ENCODE measurements at places on chromosomes 11 and 22. TPM values are rescaled to one million over a fixed set of nuclear protein-coding genes. Genes with fewer than 3 reads are reported as not detected.

PRR33 gene
- total RNA-seq, result not detected

NLRP6 gene
- not detected for total RNA-seq

- H3K27ac ChIP-seq, result no peak overlapping the region
- no peaks in the 10 kb centered on the region for H3K4me1 ChIP-seq
- H3K27me3 ChIP-seq, result no peaks in the 10 kb centered on the region
- DNase-seq, result no peak
- H3K4me3 ChIP-seq, result no peak overlapping the region
These were observed 132.5 kb upstream of the KIRREL3 start for GRCh38 chr11:127133061-127133460.

DNA sequence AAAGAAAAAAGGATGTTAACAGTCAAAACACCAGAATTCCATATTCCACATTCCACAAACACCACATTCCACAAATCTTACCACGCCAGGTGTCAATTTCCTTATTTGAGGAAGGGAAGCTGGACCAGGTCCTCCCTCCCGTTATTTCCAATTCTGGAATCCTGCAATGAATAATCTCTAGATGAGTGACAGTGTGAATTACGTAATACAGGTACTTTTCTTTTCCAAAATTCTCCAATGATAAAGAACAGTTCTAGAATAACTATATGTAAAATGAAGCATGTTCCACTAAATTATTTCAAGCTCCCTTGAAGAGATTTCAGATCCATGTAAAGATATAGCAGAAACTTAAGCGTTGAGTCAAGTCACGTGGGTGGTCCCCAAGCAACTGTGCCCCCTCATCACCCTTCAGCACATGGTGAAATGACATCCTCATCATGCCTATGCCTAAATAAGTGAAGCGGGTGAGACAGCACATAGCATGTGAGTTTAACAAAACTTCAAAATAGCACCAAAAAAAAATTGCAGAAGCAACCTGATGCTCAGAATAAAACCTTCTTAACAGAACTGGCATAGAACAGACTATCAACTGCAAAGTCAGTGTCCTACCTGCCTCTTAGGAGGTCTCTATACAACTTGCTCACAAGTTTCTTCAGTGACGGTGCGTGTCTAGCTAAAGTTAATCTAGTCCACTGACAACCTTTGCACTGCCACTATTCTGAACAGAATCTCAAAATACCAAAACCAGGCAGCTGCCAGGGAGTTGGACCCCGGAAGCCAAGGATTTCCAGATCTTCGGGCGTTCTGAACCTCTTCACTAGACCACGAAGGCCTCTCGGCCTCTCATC is 876 bp downstream of the NFRKB start:
- DNase-seq, result no peak
- peaks cover 19% of the 10 kb centered on the region for H3K4me1 ChIP-seq
- peak overlapping the region; percentile 100 for H3K4me3 ChIP-seq
- H3K27ac ChIP-seq, result no peak overlapping the region
- no peaks in the 10 kb centered on the region for H3K36me3 ChIP-seq
- no peaks in the 10 kb centered on the region for H3K27me3 ChIP-seq

DNA sequence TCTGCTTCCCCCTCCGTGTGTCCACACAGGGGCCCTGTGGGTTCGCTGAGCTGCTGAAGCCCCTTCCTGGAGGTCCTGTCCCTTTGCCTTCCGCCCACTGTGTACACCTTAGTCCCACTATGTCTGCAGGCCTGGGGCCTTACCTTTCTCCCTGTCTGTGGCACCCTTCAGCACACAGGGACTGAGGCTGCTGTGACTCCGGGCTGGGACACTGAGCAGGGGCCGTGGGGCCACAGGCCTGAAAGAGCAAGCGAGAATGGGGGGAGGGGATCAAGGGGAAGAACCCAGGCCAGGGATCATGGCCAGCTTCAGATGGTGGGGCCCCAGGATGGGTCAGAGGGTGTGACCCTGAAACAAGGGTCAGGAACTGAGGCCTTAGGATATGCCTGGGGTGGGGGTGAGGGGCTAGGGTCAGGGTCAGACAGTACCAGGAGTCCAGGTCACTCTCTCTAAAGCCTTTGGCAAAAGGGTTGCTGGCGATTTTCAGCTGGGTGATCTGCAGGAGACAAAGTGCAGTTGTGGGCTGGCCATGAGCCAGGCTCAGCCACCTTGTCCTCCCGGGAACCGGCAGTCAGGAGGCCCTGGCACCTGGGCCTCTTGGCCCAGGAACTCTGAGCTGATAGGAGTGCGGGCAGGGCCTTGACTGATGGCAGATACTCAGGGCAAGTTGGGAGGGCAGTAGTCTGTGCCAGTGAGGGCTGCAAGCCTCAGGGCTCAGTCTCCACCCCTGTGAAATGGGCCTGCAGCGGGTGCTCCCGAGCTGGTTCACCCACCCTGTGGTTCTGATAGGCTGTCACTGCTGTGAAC is 2.6 kb upstream of the NUDT8 start:
- H3K4me1 ChIP-seq, result peaks cover 8% of the 10 kb centered on the region
- no peaks in the 10 kb centered on the region for H3K27me3 ChIP-seq
- no peak for DNase-seq
- H3K27ac ChIP-seq, result no peak overlapping the region
- no peaks in the 10 kb centered on the region for H3K36me3 ChIP-seq

- no peak for DNase-seq
- no peaks in the 10 kb centered on the region for H3K36me3 ChIP-seq
- H3K4me1 ChIP-seq, result peaks cover 23% of the 10 kb centered on the region
- no peak overlapping the region for H3K27ac ChIP-seq
These were observed 1.5 kb upstream of the MIF start for GRCh38 chr22:23892706-23893105.

- no peaks in the 10 kb centered on the region for H3K4me1 ChIP-seq
- DNase-seq, result no peak
- H3K4me3 ChIP-seq, result no peak overlapping the region
These were observed 71.4 kb downstream of the KIAA1671 start for GRCh38 chr22:25023879-25024278.

DNA sequence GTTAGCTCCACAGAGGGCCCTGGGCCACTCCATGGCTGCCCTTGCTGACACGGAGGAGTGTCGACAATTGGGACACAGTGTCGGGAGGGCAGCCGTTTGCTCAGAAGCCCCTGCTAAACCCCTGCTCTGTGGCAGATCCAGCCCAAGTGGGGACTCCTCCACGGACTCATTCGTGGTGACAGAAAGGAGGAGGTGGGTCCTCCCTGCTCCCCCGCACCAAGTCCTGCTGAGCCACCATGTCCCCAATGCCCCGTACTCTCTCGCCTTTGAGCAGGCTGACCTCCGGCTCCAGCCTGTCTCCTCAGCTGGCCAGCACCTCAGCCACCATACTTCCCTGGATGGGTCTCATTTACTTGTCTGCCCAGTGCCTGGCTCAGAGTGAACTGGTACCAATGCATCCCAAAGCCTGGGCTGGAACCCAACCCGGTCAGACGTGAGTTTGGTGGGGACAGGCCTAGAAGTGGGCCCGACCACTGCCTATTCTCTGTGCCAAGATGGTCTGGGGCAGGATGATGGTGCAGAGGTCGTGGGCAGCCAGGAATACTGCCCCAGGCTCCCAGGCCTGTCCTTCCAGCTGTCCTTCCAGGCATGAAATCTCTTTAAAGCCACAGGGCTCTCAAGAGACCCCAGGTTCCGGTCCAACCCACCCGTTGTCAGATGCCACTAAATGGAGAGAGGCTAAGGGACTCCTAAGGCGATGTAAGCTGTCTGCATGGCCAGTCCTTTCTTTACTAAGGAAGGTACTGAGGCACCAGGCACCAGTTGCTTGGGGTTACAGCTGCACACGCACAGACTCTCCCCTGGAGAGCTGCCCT is 4.3 kb downstream of the CBX6 start:
- peaks cover 14% of the 10 kb centered on the region for H3K4me1 ChIP-seq
- no peak overlapping the region for H3K27ac ChIP-seq
- no peak for DNase-seq
- H3K27me3 ChIP-seq, result no peaks in the 10 kb centered on the region
- H3K4me3 ChIP-seq, result no peak overlapping the region

DNA sequence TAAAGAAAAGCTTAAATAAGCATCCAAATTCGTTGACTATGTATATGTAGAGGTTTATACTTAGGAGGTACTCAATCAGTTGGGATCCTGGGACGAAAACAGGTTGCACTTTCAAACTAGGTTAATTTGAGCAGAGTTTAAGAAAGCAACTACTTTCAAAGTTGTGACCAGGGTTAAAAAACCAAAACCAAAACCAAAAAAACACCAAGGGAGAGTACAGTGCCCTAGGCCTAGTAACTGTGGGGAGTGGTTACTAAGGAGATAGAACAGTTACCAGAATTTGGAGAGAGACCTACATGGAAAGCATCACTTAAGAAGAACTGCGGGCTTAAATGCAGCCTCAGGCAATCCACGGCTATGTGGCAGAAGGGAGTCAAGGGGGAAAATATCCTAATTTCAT is 148.3 kb downstream of the JRKL start:
- H3K27me3 ChIP-seq, result no peaks in the 10 kb centered on the region
- H3K4me3 ChIP-seq, result no peak overlapping the region
- H3K27ac ChIP-seq, result no peak overlapping the region
- DNase-seq, result no peak

BUD13 gene
- total RNA-seq, result 33.8 TPM

- DNase-seq, result no peak
- H3K4me3 ChIP-seq, result no peak overlapping the region
- peaks cover 8% of the 10 kb centered on the region for H3K4me1 ChIP-seq
- H3K27ac ChIP-seq, result no peak overlapping the region
These were observed 79.9 kb upstream of the RAB1B start for GRCh38 chr11:66188580-66188979.

PATE4 gene
- total RNA-seq, result not detected

DNA sequence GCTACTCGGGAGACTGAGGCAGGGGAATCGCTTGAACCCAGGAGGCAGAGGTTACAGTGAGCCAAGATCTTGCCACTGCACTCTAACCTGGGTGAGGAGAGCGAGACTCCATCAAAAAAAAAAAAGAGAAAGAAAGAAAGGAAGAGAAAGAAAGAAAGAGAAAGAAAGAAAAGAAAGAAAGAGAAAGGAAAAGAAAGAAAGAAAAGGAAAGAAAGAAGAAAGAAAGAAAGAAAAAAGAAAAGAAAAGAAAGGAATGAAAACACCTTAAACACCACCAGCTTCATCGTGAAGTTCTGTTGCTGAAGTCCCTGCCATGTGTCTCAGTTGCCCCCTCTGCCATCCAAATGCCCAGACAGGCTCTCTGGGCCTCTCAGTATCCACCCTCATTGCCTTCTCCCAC is 9.9 kb upstream of the CXCR5 start:
- no peaks in the 10 kb centered on the region for H3K27me3 ChIP-seq
- DNase-seq, result no peak
- no peak overlapping the region for H3K4me3 ChIP-seq
- H3K36me3 ChIP-seq, result no peaks in the 10 kb centered on the region
- H3K4me1 ChIP-seq, result peaks cover 15% of the 10 kb centered on the region

DNA sequence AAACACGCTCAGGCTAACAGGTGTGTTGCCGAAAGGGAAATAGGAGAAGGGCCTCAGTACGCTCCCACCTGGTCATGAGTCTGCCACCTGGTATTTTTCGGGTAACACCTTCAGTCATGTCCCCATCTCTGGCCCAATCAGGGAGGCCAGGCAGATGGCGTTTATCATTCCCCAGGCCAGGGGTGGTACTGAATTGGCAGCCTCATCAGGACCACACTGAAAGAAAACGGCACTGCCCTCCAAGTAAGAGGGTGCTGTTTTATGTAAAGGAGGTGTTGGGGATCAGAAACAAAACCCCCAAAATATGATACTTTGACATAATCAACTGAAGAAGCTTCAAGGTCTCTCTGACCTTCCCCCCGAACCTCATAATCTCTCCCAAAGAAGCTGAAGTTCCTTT is 58.9 kb downstream of the RCN1 start:
- DNase-seq, result no peak
- no peaks in the 10 kb centered on the region for H3K36me3 ChIP-seq
- H3K27ac ChIP-seq, result no peak overlapping the region

GRCh38 chr11:97856666-97857065 is 1164.1 kb upstream of the CNTN5 start:
- peak; percentile 43 for DNase-seq
- H3K27me3 ChIP-seq, result no peaks in the 10 kb centered on the region
- no peaks in the 10 kb centered on the region for H3K36me3 ChIP-seq
- peaks cover 21% of the 10 kb centered on the region for H3K4me1 ChIP-seq
- no peak overlapping the region for H3K4me3 ChIP-seq
- no peak overlapping the region for H3K27ac ChIP-seq

DNA sequence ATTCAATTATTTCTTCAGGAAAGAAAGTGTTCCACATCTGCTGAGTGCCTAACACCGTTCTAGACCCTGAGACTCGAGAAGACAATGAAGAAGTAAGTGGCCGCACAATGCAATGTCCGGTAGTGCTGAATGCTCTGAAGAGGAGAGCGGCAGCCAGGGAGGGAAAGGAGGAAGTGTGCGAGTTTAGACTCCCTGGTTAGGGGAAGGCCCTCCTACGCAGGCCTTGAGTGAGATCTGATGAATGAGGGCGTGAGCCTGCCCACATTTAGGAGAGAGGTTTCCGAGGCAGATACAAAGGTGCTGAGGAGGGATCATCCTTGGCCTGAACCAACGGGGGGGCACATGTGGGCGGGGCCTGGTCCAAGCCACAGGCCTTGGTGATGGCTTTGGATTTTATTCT is 558.6 kb downstream of the NTM start:
- peaks cover 9% of the 10 kb centered on the region for H3K4me1 ChIP-seq
- no peaks in the 10 kb centered on the region for H3K27me3 ChIP-seq
- no peaks in the 10 kb centered on the region for H3K36me3 ChIP-seq
- H3K4me3 ChIP-seq, result no peak overlapping the region

- peak; percentile 78 for DNase-seq
- peak overlapping the region; percentile 18 for H3K27ac ChIP-seq
- peak overlapping the region; percentile 18 for H3K4me3 ChIP-seq
- peaks cover 38% of the 10 kb centered on the region for H3K4me1 ChIP-seq
- H3K27me3 ChIP-seq, result no peaks in the 10 kb centered on the region
- no peaks in the 10 kb centered on the region for H3K36me3 ChIP-seq
These were observed 17.5 kb upstream of the ACCSL start for GRCh38 chr11:44029977-44030911.

DNA sequence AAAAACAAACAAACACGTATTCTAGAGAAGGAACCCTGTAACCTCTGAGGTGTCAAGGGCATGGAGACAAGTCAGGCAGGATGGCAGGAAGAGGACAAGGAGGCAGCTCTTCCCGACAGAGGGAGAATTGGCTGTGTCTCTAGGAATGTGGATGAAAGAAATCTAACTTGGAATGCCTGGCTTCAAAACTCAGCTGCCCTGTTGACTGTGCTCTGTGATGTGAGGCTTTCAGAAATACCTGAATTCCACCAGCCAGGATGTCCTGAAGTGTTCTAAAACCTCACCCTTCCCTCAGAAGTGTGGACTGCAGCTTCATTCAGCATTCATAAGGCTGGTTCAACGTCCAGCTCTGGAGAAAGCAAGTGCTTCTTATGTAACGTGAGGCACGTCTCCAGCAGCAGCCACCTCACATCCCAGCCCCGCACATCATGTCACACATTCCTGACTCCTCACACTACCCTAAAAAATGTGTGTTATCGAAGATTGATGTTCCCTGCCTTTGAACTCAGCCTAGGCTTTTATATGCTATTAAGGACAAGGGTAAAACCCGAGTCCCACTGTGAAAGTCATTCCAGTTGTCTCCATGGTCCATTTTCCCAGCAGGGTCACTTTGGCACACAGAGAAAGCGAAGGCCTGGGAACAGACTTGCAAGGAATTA is 398.9 kb downstream of the ETS1 start:
- H3K27me3 ChIP-seq, result no peaks in the 10 kb centered on the region
- no peaks in the 10 kb centered on the region for H3K4me1 ChIP-seq
- DNase-seq, result no peak
- no peak overlapping the region for H3K4me3 ChIP-seq

All from neural progenitor cell (in vitro differentiated cells).